Activated CD8-positive, alpha-beta memory T cell treated with anti-CD3 and anti-CD28 coated beads, Interleukin-2, amount 50 U/mL, for 4 hours (primary cell): ENCODE measurements at places on chromosomes 6 and 20.
A peak's percentile ranks its signal among the peaks of the same experiment; 100 is the strongest.

- DNase-seq: no peak
These were observed 742.0 kb downstream of the KIF16B start for GRCh38 chr20:15831201-15831600.

DNA sequence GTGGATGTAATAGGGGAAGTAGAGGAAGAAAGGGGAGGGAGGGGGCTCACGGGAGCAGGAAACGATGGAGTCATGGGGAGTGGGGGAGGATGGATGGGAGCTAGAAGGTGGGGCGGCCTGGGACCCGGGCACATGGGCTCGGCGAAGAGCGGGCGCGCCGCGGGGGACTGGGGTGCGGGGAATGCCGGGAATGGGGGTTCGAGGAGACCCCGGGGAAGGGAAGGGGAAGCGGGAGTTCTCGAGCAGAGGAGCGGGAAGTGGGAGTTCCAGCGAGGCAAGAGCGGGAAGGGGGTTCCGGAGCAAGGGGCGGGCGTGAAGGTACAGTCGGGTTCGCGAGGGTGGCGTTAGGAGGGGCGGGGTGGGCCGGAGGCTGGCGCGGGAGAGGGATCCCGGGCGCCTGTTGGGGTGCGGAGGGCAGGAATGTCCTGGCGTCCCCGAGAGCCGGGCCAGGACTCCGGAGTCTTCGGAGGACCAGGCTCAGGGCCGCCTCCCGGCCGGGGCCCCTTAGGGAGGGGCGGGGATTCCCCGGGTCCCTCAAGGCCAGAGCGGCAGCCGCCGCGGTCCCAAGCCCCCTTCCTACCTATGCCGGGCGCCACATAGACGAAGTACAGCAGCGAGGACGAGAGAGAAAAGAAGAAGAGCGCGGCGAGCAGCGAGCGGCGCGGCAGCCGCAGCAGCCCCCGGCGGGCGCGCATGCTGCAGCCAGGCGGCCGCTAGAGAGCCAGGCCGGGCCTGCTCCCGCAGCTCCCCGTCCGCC lies 504 bp downstream of the B4GALT5 start:
- DNase-seq: peak; percentile 48

DNA sequence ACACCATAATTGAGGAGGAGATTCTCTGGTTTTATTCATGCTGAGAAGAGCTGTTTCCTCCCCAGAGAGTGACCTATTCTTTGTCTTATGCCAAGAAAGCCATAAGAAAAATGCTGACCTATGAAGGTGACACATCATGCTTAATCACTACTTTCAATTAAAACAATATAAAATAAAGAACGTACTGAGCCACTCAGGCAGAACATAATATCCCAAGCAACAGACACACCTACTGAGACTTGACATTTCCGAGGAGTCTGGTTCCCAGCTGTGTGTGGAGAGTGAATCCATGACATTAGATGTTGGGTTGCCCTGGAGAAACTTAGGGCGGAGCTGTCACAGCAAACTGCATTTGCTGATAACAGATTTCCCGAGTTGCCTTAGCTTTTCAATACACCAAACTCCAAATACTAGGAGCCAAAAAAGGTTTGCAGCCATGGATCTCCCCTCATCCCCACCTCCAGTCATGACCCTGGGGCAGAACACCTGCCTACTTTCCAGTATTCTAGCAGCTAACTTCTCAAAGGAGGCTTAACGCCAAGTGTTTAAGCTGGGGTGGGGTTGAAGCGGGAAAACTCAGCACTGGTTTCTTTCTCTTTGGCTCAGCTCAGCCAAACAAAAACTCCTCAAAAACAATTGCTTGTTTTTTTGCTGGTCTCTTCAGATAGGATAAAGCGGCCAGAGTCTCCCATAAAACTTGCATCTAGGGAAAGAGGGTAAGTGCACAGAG lies 92.2 kb downstream of the BACH2 start:
- no peak for DNase-seq

DNA sequence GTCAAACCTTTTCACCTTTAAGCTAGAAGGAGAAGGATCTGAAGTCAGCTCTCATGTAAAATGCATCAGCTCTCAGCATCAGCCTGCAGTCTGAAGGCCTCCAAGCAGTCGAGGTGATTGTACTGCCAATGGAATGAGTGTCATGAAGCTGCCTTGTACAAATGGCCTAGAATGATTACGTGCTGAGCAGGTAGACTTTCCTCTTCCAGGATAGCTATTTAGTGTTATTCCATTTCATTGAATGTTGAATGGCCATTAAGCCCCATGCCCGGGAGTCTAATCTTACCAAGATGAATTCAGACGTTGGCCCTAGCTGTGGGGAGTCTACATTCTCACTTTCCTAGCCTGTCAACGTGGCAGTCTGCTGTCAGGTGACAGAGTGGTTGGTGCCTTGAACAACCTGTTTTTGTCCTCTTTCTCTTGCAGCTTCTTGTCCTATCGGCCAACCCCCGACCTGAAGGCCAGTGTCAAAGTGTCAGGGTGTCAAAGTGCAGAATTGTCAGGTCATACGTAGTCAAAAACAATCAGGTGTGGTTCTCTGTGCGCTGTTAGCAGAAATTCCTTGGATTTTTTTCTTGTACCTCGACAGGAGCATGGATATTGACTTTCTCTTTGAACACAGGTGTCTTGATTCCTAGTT lies 95.2 kb upstream of the TIAM2 start:
- no peak for DNase-seq

GRCh38 chr6:141688916-141689315 lies 443.8 kb upstream of the GJE1 start:
- no peak for DNase-seq

DNA sequence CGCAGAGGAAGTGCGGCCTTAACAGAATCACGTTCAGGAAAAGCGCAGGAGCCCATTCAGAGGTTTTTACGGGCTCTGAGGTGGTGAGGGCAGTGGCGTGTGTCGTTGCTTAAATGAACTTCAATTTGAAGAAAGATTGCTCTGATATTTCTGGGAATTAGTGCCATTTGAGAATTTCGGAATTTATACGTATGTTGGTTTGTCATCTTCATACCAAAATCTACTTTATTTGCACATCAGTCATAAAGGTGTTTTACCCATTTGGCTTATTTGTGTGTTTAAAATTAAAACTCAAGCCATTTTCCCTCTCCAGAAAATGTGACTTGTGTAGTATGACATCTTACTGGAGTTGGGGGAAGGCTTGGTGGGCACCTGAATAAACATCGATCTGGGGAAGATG lies 48.1 kb upstream of the TULP4 start:
- DNase-seq: no peak

DNA sequence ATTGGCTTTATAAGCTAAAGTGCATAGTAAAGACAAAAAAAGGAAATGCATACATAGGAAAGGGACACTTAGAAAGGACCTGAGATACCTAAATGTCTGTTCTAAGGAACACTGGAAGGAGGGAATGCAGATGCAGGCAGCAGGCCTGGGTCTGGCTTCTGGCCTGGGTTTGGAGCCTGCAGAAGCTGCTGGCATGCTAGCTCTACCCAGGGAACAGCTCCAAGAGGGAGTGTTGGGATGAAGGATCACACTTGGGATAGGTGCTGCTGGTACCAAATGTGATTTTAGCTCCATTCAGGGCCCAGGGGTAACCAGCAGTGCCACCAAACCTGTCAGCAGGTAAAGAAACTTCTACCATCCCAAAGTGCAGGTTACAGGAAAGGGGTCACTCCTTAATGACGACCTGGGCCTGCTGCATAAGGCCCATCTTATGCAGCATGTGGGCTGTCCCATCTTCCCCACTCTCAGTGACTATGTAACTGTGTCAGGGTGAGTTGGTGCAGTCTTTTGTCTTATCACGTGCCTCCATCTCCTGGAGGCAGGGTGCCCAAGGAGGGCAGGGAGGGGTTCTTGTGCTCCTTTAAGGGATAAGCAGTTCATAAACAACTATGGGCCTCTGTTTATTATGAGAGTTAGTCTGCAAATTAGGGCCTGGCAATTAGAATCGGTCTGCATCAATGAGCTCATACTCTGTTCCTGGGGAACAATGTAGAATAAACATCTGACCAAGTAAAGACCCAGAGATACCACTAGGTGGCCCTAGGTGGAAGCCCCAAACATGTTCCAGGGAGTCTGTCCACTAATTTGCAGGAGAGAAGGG lies 26.9 kb downstream of the DDX27 start:
- DNase-seq: no peak
